Neural cell (in vitro differentiated cells): ENCODE measurements at places on chromosomes 7 and 10. TPM values are rescaled to one million over a fixed set of nuclear protein-coding genes. Genes with fewer than 3 reads are reported as not detected.

Gene PIP
- not detected in 2 replicates for polyA plus RNA-seq

Gene AKR1C2
- polyA plus RNA-seq, result 162 and 170 TPM in 2 replicates

Gene UCMA
- not detected in 2 replicates for polyA plus RNA-seq

Gene EPO
- not detected in 2 replicates for polyA plus RNA-seq

Gene HTR7
- polyA plus RNA-seq, result 0.82 and 0.95 TPM in 2 replicates

Gene RNF32
- 1.8 and 2.6 TPM in 2 replicates for polyA plus RNA-seq

Gene INSYN2A
- polyA plus RNA-seq, result 3.7 and 4.2 TPM in 2 replicates

Gene AKR1C8
- 0.54 TPM in 1 of 2 replicates, not detected in the other for polyA plus RNA-seq

Gene PDZD7
- polyA plus RNA-seq, result 1.5 and 2.6 TPM in 2 replicates

Gene NSUN6
- polyA plus RNA-seq, result 49.1 and 74.6 TPM in 2 replicates

Gene LFNG
- polyA plus RNA-seq, result 0.30 and 1.5 TPM in 2 replicates

Gene STARD3NL
- polyA plus RNA-seq, result 233 and 240 TPM in 2 replicates

Gene MRLN
- not detected in 2 replicates for polyA plus RNA-seq

Gene CALML3
- not detected in 2 replicates for polyA plus RNA-seq

Gene FGF8
- 6.0 and 6.1 TPM in 2 replicates for polyA plus RNA-seq

Gene DGKB
- polyA plus RNA-seq, result 0.20 and 0.76 TPM in 2 replicates

Gene SPOCK2
- polyA plus RNA-seq, result 5.6 and 6.2 TPM in 2 replicates

Gene GPER1
- polyA plus RNA-seq, result not detected in 2 replicates

Gene TMEM273
- polyA plus RNA-seq, result not detected in 2 replicates

Gene CYP2C19
- 0.16 TPM in 1 of 2 replicates, not detected in the other for polyA plus RNA-seq

Gene CLDN12
- 74.2 and 81.0 TPM in 2 replicates for polyA plus RNA-seq

Gene C10orf105
- polyA plus RNA-seq, result 0.11 TPM in 1 of 2 replicates, not detected in the other

Gene SUN3
- not detected in 2 replicates for polyA plus RNA-seq

Gene PIK3AP1
- polyA plus RNA-seq, result 0.05 TPM in 1 of 2 replicates, not detected in the other

Gene HHEX
- polyA plus RNA-seq, result not detected in 2 replicates

Gene LBX1
- polyA plus RNA-seq, result 0.08 TPM in 1 of 2 replicates, not detected in the other

Gene WDR86
- polyA plus RNA-seq, result 45.6 and 46.2 TPM in 2 replicates

Gene SCRN1
- polyA plus RNA-seq, result 130 TPM in 2 replicates

Gene ASAH2
- 4.3 and 20.8 TPM in 2 replicates for polyA plus RNA-seq

Gene STEAP2
- polyA plus RNA-seq, result 4.6 and 5.9 TPM in 2 replicates

Gene MRC1
- polyA plus RNA-seq, result 0.12 TPM in 1 of 2 replicates, not detected in the other

Gene EN2
- polyA plus RNA-seq, result not detected in 2 replicates

Gene MGAM2
- 0.66 and 0.76 TPM in 2 replicates for polyA plus RNA-seq

Gene NPSR1
- polyA plus RNA-seq, result not detected in 2 replicates

Gene SEC31B
- 17.1 and 23.1 TPM in 2 replicates for polyA plus RNA-seq

Gene MYH16
- polyA plus RNA-seq, result not detected in 2 replicates

Gene SUN1
- 309 and 418 TPM in 2 replicates for polyA plus RNA-seq
